ENCODE measurements at places on chromosomes 7 and 10.

DNA sequence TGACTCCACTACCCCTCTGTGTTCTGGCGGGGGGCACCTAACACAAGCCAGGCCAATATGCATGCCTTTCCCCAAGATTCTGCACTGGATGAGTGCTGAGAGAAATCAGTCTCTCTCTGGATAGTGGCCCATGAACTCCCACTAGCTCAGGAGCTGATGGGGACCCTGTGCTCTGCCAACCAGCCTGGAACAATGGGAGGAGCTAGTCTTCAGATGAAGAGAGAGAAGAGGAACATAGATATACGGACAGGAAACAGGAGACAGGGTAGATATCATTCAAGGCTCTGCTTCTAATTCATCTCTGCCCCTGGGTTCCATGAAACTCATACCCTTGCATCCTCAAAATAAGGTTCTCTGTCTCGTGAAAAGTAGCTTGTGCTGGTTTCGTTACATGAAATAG, 27.9 kb upstream of the PLXNA4 start:
- no peak for DNase-seq

- DNase-seq: no peak
These were observed 44.8 kb upstream of the DKK1 start for GRCh38 chr10:52269233-52269632.

- DNase-seq: no peak
These were observed 42.7 kb upstream of the NKX6-2 start for GRCh38 chr10:132828681-132829080.

DNA sequence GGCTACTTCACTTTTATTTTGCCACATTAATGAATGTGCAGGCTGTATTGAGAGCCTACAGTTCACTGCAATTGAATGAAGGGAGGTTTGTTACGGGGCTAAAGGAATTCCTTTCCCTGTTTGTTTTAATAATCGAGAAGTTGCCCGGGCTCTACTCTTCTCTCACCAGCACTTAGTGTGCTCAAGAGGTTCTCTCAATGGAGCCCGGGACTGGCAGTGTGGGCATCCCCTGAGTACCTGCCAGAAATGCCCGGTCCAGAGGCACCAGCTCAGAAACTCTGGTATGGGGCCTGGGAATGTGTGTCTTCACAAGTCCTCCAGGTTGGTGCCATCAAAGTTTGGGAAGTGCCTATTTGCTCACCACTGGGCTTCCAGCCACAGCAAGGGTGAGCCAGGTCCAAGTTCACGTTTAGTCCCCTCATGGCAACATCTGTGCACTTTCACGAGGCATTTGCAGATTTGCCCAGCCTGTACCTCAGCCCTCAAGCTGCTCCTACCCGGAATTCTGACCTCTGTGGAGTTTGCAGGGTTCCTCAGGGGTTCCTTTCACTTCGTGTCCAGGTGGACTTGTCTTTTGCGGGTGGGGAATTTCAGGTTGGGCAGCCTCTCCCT, 622.4 kb downstream of the SDK1 start:
- DNase-seq: no peak

DNA sequence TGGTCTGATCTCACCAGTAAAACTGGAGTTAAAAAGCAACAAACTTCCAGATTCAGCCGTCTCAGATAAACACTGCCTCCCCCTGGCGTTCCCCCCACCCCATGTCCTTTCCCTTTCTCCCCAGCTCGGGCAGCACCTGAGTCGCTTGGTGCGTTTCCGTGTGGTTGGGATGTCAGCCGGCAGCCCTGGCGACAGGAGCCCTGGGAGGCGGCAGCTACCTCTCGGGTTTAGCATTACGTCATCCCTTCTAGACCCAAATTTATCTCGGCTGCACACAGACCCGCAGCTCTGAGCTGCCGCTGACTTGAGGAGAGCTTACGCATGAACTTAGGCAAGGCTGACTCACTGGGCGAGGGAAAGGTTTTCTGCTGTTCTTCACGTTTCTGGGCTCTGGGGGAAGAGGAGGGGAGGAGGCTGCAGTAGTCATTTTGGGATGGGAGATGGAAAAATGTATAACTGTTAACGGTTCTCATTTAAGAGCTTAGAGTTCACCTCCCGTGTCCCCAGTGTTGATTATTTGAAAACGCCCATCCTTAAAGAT, 14.4 kb downstream of the MXI1 start:
- peak; percentile 90 for DNase-seq

DNA sequence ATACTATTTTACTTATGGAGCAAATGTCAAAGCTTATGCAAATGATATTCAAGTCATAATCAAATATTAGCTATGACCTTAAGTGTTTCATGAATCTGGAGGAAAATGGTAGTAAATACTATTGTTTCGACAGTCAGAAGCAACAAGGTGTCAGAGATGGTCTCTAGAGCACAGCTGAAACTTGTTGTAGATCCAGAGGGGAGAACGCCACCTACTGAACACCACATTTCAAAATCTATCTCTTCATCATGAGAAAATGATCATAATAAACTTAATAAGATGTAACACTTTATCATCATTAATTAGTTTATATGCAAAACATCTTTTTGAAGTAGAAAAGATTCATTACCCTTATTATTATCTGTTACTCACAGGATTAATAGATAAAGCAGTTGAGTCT, 418.7 kb downstream of the GATA3 start:
- DNase-seq: no peak

DNA sequence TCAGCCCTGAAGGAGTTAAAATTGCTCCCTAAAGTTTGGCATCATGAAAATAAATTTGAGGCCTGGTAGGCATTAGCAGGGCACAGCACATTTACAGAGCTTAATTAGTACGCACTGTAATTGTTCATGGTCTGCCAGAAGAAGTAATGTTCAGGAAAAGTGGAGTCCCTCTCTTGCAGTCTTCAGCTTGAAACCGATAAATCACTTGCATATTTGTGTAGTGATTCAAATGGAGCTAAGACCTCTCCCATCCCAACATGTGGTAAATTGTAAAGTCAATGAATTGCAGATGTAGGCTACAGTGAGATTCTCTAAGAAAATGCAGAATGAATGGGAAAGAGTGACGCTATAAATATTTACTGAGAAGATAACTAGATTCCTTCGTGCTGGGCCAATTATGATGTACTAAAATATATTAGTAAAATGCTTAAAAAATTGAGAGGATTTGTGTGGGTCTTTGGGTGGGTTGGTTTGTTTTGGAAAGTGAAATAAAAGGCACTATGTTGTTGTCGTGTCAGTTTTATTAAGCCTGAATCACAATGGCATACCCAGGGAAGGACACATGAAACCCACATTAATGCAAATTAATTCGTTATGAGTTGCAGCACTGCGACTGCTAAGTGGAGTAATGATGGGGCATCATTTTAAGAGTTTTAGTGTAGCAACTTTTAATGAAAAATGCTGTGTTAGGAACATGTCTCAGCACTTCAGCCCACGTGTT, 8.4 kb downstream of the TCF7L2 start:
- peak; percentile 84 for DNase-seq

- no peak for DNase-seq
These were observed 15.2 kb upstream of the PDZD8 start for GRCh38 chr10:117390420-117390819.

- DNase-seq: no peak
These were observed 182.0 kb downstream of the RPS24 start for GRCh38 chr10:78215645-78216044.

GRCh38 chr10:79929409-79929904, 19.4 kb downstream of the SFTPD start:
- no peak for DNase-seq

DNA sequence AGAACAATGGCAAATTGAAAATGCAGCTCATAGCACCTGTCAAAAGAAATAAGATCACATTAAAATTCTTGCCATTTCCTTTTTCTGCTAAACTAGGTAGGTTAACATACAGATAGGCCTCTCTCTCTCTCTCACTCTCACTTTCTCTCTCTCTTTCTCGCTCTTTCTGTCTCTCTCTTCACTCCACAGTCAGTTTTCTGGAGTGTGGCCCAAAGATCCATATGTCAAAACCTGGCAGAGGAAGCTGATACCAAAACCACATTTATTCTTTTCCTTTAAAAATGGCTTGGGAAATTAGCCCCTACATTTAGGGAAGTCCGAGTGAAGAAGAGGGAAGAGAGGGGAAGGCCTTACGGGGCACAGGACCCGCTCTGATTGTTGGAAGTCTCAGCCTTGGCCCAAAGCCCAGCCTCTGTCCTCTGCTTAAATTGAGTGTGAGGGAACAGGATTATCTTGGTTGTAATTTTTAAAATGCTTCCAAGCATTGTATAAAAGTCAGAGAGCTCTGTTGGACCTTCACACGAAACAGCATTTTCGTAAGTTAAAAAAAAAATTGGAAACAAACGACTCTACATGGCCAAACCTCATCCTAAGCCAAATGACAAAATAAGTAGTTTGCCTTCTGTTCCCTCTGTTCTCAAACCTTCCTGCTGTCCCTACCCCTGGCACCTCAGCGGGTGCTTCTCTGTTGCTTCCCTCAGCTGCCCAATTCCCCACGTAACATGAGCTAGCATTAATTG, 83.2 kb downstream of the FRMD4A start:
- no peak for DNase-seq

DNA sequence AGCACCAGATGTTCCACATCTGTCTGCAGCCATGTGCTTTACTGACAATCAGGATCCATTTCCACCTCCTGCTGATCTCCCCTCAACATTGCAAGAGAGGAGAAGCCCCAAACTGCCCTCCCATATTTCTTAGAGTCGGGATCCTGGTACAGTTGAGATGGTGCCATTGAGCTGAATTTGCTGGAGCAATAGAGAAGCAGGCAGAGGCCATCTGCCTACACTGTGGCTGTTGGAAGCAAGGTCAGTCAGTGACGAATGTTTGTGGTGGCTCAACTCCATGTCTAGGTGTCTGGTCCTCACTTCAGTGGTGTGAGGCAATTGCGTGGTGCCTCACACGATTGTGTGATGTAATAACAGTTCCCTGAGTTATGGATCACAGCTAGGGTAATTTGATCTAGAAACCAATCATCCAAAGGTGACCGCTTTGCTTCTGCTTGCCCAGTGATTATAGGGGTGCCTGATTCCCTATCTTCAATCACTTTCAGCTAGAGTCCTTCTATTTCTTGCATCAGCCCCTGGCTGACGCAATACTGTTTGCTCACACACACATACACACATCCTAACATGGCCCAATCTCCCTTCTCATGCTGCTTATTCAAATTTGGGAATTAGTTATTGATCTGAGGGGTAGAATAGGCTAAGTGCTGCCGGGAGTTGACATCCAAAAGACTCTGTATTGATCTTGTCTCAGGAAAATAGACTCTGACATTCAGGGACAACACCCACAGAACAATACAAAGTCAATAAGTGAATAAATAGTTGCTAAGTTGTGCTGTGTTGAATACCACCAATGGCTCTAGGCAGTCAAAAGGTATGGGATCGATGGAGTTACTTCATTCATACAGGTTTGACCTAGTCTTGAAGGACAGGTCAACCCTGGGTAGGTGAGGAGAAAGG, 46.1 kb upstream of the SLC35B4 start:
- no peak for DNase-seq

- peak; percentile 19 for DNase-seq
These were observed 255.6 kb upstream of the HABP2 start for GRCh38 chr10:113297226-113297625.

- no peak for DNase-seq
These were observed 33.2 kb downstream of the RPS24 start for GRCh38 chr10:78066728-78067430.

GRCh38 chr10:44946205-44946604, 13.4 kb upstream of the RASSF4 start:
- no peak for DNase-seq

- no peak for DNase-seq
These were observed 22.2 kb downstream of the YAE1 start for GRCh38 chr7:39588416-39588815.

- no peak for DNase-seq
These were observed 1.5 kb downstream of the PDCD4 start for GRCh38 chr10:110872984-110873923.

GRCh38 chr7:41118486-41118885, 584.4 kb downstream of the INHBA start:
- DNase-seq: no peak

DNA sequence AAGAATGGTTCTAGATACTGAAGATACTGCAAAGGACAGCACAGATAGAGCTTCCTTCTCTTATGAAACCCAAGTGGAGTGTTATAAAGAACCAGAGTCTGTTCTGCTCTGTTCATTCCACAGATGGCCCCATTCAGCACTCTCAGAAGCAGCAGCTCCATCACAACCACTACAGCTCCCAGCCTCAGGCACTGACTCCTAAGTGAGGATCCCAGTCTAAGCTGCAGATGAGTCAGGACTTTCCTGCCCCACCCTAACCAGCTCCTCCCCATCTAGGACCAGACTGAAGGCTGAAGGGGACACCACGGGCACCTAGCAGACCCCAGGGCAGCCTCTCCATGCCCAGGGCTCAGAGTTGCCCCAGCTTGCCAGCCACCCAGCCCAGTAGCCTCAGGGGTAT, 379.8 kb downstream of the GRID1 start:
- no peak for DNase-seq

- DNase-seq: peak; percentile 31
These were observed 201.4 kb downstream of the PTEN start for GRCh38 chr10:88064608-88065382.

DNA sequence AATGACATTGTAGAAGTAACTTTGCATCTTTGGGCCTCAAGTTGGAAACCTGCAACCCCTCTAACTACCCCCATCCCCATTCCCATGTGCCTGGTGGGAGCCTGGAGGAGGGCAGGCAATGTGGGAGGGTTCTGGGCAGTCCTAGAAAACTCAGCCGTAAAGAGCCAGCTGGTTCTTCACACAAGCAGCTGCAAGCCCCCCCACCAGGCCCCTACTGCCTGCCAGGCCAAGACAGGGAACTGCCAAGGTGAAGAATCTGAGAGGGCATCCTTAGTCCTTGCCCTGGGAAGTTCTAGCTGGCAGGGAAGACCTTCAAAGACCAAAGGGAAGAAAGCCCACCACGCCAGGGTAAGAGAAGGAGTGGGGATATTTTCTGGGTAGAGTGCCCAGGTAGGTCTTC, 12.2 kb upstream of the INMT start:
- DNase-seq: no peak

DNA sequence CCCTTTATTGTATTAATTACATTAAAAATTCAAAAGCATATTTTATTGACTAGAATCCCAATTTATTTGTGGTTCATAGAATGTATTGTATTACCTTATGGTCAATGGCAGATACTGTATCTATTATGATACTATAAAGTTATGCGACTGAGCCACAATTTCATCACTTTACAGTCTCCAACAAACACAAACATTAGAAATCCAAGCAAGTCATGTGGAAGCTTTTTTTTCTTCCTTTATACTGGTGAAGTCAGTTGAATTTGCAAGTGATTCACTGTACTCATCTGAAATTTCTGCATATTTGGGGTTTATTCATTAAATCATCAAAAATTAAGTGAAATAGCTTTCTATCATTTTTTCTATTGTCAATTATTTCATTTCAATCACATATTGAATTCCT, 54.3 kb downstream of the BMPER start:
- no peak for DNase-seq

- DNase-seq: no peak
These were observed 193.2 kb upstream of the AKR1E2 start for GRCh38 chr10:4632757-4633156.

GRCh38 chr7:4683043-4683883, 1.2 kb downstream of the FOXK1 start:
- DNase-seq: no peak

GRCh38 chr7:1246160-1246870, 13.6 kb downstream of the UNCX start:
- no peak for DNase-seq

GRCh38 chr10:36116731-36117130, 474.6 kb upstream of the FZD8 start:
- DNase-seq: no peak

- DNase-seq: no peak
These were observed 120.9 kb upstream of the ZNF438 start for GRCh38 chr10:31152421-31153135.
